H9 (cell line): ENCODE measurements at places on chromosomes 6 and 20.

- no peak overlapping the region for H3K4me3 ChIP-seq
- peak; percentile 41 for DNase-seq
- H3K36me3 ChIP-seq = 0 out of 2 replicates have a peak, but pooled peaks cover under 1% of the 10 kb centered on the region
- no peak overlapping the region for H3K27ac ChIP-seq
- H3K4me1 ChIP-seq = no peaks in the 10 kb centered on the region; the same call in 1 of the 2 replicates
- no peaks in the 10 kb centered on the region; the same call in 1 of the 2 replicates for H3K27me3 ChIP-seq
Measured at GRCh38 chr6:42095776-42096541, 45.6 kb downstream of the TAF8 start.

DNA sequence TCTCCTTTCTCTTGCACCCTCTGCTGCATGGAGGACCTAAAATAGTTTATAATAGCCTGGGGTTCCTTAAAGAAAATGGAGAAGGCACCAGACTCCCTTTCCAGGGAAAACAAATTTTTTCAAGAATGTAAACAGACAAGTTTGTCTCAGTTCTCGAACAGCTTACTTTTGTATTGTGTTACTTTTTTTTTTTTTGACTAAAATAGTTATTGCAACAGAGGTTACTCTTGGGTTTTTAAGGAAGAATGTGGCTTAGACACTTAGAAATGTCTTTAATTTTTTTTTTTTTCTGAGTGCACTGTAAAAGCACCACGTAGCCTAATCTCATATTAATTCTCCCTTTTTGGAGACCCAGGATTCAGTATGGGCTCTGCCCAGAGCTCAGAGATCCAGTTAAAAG lies 148.7 kb upstream of the CARMIL1 start:
- peaks cover 18% of the 10 kb centered on the region for H3K36me3 ChIP-seq
- no peaks in the 10 kb centered on the region for H3K4me1 ChIP-seq
- no peak overlapping the region for H3K27ac ChIP-seq
- H3K4me3 ChIP-seq = no peak overlapping the region
- no peak for DNase-seq

DNA sequence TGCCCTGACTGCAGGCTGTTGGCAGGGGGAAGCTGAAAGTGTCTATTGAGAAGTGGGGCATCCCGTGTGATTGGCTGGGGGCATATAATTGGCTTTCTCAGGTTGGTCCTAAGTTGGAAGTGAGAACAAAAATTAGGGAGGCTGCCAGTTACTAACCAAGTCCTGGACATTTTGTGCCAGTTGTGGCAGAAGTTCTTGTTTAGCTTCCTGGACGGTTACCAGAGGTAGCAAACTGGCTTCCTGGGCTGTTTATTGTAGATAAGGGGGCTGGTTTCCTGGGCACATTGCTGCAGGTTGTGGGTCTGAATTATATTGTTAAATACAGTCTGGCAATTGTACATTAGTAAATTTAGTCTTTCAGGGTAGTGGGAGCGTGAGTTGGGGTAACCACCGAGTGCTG lies 50.6 kb upstream of the SLC2A12 start:
- H3K4me1 ChIP-seq = no peaks in the 10 kb centered on the region
- no peak overlapping the region for H3K4me3 ChIP-seq
- no peak overlapping the region for H3K27ac ChIP-seq
- DNase-seq = no peak

GRCh38 chr6:2857580-2858337 lies 16.1 kb upstream of the SERPINB1 start:
- H3K36me3 ChIP-seq = no peaks in the 10 kb centered on the region
- H3K27me3 ChIP-seq = no peaks in the 10 kb centered on the region
- peaks cover 11% of the 10 kb centered on the region for H3K4me1 ChIP-seq
- H3K27ac ChIP-seq = no peak overlapping the region

GRCh38 chr6:25659633-25660368 lies 7.8 kb downstream of the SCGN start:
- no peak overlapping the region for H3K27ac ChIP-seq
- H3K4me1 ChIP-seq = no peaks in the 10 kb centered on the region
- H3K4me3 ChIP-seq = no peak overlapping the region

DNA sequence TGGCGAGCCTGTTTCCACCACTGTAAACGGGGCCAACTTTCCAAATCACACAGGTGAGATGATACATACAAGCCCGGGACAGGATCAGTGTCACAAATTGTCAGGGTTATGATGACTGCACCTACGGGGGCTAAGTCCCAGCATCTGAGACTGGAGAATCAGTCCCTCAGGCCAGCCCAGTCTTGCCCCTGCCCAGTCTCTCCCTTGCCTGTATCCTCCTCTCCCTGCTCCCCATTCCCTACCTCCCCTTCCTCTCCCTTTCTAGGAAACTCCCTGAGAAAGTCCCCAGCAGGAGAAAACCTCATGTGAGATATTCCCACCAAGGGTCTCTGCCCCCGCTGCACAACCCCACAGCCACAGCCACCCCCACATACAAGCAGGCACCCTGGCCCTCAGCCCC lies 1.5 kb downstream of the FOXS1 start:
- no peaks in the 10 kb centered on the region for H3K27me3 ChIP-seq
- no peaks in the 10 kb centered on the region for H3K36me3 ChIP-seq
- no peak overlapping the region for H3K4me3 ChIP-seq
- H3K4me1 ChIP-seq = no peaks in the 10 kb centered on the region; the same call in 1 of the 2 replicates
- no peak overlapping the region for H3K27ac ChIP-seq
- no peak for DNase-seq
